ENCODE measurements at places on chromosomes 7 and 10.

DNA sequence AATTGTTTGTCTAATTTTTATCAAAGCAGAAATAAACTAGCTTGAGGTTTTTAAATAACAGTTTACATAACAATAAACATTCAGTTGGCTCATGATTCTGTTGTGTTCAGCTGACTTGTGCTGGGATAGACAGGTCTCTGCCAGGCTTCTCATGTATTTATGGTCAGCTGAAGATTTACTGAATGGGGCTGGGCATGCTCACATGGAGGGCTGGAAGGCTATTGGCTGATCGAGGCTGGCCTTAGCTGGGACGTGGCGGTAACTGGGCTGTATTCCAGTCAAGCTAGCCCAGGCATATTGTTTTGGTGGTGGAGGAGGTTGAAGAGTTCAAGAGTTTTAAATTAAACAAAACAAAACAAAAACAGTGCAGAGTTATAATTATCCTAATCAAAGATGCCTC, 251.0 kb upstream of the MTPN start:
- DNase-seq: no peak

DNA sequence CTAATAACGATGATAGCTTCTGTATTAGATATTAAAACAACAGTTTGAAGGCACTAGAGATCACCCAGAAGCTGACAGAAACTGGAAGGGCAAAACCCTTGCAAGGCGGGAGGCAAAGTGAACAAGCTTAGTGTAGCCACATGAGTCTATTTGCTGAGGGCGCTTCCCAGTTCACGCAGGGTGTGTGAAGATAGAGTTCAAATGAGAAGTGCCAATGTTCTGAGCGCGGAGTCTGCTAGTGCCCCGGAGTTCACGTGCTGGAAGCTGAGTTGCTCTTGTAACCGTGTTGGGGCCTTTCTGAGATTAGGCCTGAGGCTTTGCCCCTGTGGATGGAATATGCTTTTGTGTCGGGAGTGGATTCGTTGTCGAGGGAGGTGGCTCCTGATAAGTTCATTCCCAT, 16.6 kb upstream of the GTPBP4 start:
- no peak for DNase-seq

GRCh38 chr10:61845196-61845949, 56.1 kb upstream of the ARID5B start:
- no peak for DNase-seq

- no peak for DNase-seq
Observed at GRCh38 chr10:59465088-59465487, 102.7 kb upstream of the FAM13C start.

DNA sequence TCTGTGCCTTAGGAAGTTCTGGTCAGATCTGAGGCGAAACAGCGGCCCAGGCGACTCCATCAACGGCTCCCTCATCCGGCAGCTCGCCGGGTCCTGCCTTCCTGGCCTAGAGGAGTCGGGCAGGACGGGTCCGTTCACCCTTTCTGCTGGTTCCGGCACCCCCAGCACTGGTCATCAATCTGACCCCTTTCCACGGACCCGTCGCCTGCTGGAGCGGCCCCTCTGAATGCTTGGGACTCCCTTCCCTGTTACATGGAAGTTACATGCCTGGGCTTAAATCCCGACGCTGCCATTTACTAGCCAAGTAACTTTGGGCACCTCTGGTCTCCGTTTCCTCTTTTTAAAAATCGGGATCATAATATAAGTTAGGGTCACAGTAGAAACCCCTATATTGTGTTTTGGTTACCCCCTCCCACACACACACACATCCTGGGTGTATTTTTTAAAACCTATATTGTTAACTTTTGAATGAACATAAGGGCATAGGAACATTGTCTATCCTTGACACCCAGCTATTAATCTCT, 607 bp upstream of the GGCT start:
- no peak for DNase-seq

- no peak for DNase-seq
Observed at GRCh38 chr7:43645699-43646226, 62.9 kb downstream of the STK17A start.

DNA sequence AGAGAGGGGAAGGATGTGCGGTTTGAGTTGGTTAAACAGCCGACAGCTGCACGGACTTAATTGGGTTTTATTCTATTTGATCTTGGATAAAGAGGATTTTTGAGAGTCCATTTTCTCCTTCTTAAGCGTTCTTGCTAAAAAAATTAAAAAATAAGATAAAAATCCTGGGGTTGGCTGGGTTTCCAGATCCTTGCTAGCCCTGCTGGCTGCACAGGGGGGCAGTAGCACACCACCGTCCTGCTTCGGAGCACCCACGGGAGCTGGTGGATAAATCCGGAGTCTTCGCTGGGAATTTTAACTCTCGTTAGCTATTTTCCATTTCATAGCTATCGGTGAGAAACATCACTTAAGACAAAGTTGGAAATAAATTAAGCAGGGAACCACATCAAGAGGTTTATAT, 792.0 kb downstream of the TYW1 start:
- DNase-seq: no peak

DNA sequence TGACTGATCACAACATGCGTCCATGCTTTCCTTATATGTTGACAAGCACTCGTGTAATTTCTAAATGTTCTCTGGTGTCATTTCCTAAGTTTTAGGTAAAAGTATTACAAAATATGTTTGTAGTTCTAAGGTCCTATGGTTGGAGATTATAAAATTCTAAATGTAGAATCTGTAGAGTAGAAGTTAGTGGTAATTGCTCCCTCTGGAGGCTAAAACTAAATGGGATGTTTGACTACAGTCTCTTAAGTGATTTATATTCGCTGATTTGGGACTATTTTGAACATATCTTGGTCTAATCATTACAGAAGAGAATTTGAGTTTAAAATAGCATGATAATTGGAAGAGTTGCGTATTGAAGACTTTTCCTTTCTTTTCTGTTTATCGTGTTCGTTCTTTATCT, 74.1 kb downstream of the ZMYND11 start:
- no peak for DNase-seq

GRCh38 chr7:86933295-86933845, 126.1 kb downstream of the ELAPOR2 start:
- DNase-seq: no peak

Measured in stimulated activated CD4-positive, alpha-beta T cell treated with anti-CD3 and anti-CD28 coated beads, Interleukin-12 subunit alpha, Interleukin-12 subunit beta, amount 100 ng/mL, for 4 hours (primary cell).